Temporal lobe (tissue), 4 donors: ENCODE measurements at places on chromosomes 3 and 15. TPM values are rescaled to one million over a fixed set of nuclear protein-coding genes. Genes with fewer than 3 reads are reported as not detected.

The CHST13 gene
- not detected for total RNA-seq

The CLRN1 gene
- total RNA-seq: not detected

The NR2F2 gene
- 4.4 TPM for total RNA-seq

The PSTPIP1 gene
- total RNA-seq: not detected

The SLC6A20 gene
- 3.0 TPM for total RNA-seq

The CCR3 gene
- total RNA-seq: not detected

The HIGD2B gene
- total RNA-seq: not detected

The EID1 gene
- 157 TPM for total RNA-seq

The DUOXA2 gene
- total RNA-seq: not detected

The CLDN16 gene
- 0.25 TPM for total RNA-seq

The GRAMD2A gene
- total RNA-seq: 0.49 TPM

The HRG gene
- not detected for total RNA-seq

The TP63 gene
- 0.25 TPM for total RNA-seq

The FSD2 gene
- total RNA-seq: not detected

The RHCG gene
- total RNA-seq: 1.7 TPM

The FBXO40 gene
- total RNA-seq: under 0.01 TPM

The MAP1A gene
- total RNA-seq: 35.2 TPM

The GABRR3 gene
- total RNA-seq: under 0.01 TPM

The GP5 gene
- under 0.01 TPM for total RNA-seq

The CCR9 gene
- total RNA-seq: not detected

The CIB1 gene
- total RNA-seq: 3.4 TPM

The CEP19 gene
- 6.9 TPM for total RNA-seq

The TMEM266 gene
- total RNA-seq: 3.2 TPM

The VGLL3 gene
- total RNA-seq: 2.0 TPM

The PPP2R3A gene
- total RNA-seq: 29.7 TPM

The PCSK6 gene
- 11.8 TPM for total RNA-seq

The IL12A gene
- total RNA-seq: 0.74 TPM

The FEZF2 gene
- total RNA-seq: 15.2 TPM

The CEMIP gene
- total RNA-seq: 3.9 TPM
